ENCODE measurements at places on chromosomes 13 and 19. TPM values are rescaled to one million over a fixed set of nuclear protein-coding genes. Genes with fewer than 3 reads are reported as not detected.
A peak's percentile ranks its signal among the peaks of the same experiment; 100 is the strongest.

Gene FCAR
- total RNA-seq: not detected

Gene HCN2
- total RNA-seq: 21.9 TPM

Gene ARID3A
- total RNA-seq: 4.8 TPM

Gene CARD8
- total RNA-seq: 33.3 TPM

Gene ZNF256
- 10.8 TPM for total RNA-seq

Gene FAM216B
- total RNA-seq: 0.99 TPM

Gene TEX26
- total RNA-seq: not detected

Gene ZNF486
- 1.3 TPM for total RNA-seq

DNA sequence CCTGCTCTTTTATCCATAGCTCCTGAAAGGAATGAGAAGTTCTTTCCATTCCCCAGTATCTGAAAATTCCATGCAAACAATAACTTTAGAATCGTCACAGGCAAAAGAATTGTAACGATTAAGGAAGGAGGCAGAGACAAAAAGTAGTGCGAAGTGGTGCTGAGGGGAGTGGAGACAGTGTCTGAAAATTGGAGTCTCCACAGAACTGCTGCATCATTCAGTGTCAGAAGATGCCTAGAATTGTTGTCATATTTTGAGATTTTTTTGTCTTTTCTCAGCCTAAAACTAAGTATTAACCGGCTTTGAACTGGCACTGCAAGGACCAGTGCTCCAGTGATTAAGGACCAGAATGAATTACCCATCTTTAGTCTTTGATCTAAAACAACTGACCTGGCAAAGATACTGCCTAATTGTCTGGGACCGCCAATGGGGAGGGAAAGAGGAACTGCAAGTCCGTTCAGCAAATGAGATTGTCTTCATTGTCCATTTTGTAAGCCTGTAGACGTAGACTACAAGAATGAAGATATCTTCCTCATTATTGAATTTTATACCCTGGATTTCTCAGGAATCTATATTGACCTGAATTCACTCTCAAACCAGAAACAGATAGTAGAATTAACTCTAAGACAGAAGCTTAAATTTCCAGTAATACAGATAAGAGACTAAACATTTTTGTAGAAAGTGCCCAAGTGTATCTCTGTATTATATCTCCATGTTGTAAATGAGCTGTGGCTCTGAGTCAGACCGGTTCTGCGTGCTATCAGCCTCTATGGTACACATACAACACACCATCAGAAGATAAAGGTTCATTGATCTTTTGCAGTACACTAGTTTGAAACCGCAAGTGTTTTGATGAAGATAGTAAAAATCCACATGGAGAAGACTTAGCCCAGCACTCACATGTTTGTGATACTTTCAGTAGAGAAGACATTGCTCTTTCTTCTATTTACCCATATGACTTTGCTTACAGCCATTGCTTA, 293.2 kb downstream of the EFNB2 start:
- DNase-seq: no peak

DNA sequence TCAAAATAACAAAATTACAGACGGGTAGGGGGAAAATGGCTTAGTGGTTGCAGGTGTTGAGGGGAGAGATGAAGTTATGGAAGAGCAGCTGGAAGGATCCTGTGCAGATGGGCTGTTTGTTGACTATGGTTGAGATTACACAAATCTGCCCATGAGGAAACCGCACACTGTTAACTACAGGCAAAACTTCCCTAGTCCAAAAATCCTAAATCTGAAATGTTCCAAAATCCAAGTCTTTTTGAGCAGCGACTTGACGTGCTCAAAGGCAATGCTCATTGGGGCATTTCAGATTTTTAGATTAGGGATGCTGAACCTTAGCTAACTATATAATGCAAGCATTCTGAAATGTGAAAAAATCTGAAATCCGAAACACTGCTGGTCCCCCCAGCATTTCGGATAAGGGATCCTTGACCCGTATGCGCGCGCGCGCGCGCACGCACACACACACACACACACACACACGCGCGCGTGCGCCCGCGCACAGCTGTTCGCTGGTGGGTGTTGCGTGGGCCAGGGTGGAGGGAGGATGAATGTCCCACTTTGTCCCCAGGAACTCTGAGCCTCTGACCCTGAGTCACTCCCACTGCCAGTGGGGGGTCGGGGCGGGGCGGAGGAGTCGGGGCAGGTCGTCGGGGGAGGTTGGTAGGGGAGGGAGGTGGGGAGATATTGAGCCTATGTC, 6.8 kb downstream of the F2RL3 start:
- DNase-seq: no peak

DNA sequence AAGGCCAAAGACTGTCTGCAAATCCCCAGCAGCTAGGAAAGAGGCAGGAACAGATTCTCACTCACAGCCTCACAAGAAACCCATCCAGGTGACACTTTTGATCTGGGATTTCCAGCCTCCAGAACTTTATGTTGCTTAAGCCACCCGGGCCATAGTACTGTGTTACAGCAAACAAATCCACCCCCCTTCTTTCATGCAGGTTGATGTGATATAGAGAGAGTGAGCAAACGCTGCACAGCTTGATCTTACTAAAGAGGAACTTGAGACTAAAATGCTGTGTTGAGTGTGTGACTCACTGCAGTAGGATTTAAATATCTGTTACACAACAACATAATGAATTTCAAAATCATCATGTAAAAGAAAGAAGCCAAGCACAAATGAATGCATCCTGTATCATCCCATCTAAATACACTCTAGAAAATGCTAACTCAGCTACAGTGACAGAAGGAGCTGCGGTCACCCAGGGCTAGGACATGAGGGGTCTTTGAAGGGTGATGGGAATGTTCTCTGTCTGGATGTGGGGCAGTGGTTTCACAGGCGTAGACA, 32.2 kb downstream of the RCBTB2 start:
- no peak for DNase-seq

GRCh38 chr19:52296773-52297600, at the start of gene ZNF480:
Gene ZNF480, plus strand, starts transcription at chr19:52297169. Its CDS starts 3,244 bp downstream, at chr19:52300413.
- peak; percentile 88 for DNase-seq

- no peak for DNase-seq
Observed at GRCh38 chr19:5086230-5086629, 117.3 kb downstream of the KDM4B start.

GRCh38 chr19:48348045-48348444, 15.7 kb downstream of the TMEM143 start:
- no peak for DNase-seq

GRCh38 chr19:38263689-38264485, 486 bp upstream of the SPINT2 start:
- DNase-seq: no peak

DNA sequence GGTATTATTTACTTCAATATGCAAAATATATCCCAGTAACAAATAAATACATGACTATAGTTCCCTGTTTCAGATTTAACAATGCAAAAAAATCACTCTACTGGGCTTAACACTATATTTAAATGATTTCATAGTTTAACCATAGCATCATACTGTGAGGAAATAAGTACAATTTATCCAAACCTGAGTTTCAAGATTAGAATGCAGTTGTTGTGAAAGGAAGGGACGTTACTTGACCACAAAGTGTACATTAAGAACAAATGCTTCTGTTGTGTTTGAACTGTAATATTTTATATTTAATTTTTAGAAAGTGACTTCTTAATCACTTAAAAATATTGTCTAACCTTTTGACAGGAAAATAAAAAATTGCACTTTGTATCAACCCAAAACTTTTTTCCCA, 1747.9 kb upstream of the SPRY2 start:
- no peak for DNase-seq

DNA sequence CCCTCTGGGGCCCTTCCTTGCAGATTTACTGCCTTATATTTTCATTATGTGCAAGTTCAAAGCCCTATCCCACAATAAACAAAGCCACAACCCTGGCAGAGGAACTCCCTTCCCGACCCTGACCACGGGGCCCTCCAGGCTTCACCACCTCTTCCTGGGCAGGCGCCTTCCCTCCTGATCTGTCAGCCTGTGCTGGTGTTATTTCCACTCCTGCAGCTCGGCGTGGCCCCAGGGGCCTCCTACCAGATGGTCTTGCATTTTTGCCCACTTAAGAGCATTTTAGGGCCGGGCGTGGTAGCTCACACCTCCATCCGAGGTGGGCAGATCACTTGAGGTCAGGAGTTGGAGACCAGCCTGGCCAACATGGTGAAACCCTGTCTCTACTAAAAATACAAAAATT, 22.8 kb downstream of the SLC15A1 start:
- no peak for DNase-seq

- no peak for DNase-seq
Observed at GRCh38 chr13:95403349-95404140, 102.3 kb upstream of the ABCC4 start.

DNA sequence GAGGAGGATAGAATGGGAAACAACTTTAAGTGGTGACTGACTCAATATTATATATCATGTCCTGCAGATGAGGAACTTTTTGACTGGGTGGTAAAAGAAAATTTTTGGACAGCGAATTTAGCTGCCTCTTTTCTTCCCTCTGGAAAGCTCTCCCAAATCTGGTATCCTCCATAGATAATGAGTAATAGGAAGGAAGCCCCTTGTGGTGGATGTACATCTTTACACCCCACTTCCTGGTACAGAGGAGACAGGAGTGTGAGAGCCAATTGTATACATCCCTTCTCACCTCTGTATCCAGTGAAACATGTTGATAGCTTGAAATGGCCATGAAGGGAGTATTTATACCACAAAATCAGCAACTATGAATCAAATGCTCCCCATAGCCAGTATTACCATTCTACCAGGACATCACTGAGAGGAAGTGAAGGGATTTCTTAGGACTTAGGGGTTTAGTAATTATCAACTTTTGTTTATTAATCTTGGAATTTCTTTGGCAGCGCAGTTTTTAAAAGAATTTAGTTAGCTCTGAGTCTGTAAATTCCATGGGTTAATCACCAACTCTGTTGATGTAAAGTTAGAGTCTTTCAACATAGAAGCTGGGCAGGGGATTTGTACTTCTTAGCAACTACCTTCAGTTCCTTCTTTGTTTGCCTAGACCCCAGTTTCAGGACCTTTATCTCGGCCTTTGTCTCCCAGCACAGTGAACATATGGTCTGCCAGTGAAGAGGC, 17.0 kb upstream of the TDRD3 start:
- DNase-seq: no peak

GRCh38 chr13:67048084-67048820, 181.9 kb downstream of the PCDH9 start:
- DNase-seq: no peak

DNA sequence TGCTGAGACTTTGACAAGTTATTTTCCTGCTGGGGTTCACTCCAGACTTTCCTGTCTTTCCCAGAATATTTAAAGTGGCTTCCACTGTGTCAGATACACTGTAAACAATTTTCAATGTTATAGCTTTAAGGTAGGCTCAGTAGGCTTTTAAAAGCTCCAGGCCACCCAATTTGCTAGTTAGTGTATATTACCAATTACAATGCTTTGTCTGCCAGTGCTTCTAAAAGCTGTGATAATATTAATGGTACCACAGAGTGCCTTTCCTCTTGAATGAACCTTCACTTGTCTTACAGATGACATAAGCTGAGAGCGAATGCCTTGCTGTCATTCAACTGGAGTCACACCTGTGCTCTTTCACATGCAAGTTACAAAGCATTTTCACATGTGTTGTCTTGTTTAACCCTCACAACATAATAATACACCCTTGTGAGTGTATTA, 239.7 kb upstream of the HTR2A start:
- no peak for DNase-seq

GRCh38 chr19:7265963-7266362, 28.3 kb downstream of the INSR start:
- DNase-seq: no peak

DNA sequence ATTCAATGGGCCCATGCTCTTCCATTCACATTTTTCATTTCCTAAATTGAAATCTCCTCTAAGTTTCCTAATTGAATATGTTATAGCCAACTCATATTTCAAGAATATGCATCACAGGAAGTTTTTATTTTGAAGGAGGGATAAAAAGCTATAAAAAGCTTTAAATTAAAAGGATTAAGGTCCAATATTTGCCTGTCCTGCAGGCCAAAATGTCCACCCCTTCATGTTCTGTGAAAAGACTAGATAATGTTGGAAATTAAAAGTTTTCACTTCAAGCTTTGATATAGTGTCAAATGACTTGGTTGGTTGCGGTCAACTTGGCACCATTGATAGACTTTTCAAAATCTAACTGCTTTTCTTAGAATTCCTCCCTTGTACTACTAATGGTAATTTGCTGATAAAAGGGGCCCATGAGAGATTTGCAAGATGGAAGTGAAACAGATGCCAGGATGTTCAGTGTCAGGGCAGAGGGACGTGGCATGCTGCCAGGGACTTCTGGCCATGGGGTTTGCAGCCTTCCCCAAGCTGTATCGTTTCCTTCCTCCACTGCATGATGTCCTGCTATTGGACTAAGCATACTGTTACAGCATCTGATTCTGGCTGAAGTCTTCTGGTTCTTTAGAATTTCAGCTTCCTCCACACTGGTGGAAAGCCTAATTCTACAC, 547.3 kb upstream of the MIR17HG start:
- DNase-seq: peak; percentile 77

DNA sequence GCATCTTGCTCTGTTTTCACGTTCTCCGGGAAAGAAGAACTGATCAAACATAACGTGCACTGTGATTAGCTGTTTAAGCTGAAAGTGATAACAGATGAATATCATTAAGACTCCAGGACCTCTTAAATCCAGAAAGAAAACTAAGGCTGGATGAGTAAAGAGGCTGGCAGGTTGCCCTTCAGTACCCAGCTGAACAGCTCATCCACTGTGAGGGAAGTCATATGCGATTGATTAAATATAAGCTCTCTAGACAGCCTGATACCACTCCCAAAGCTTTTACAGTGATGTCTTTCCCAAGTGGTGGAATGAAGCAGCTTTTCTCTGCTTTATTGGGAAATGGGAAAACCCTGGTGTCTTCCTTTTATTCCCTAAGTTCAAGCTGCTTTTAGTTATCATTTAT, 116.9 kb downstream of the EFNB2 start:
- no peak for DNase-seq

DNA sequence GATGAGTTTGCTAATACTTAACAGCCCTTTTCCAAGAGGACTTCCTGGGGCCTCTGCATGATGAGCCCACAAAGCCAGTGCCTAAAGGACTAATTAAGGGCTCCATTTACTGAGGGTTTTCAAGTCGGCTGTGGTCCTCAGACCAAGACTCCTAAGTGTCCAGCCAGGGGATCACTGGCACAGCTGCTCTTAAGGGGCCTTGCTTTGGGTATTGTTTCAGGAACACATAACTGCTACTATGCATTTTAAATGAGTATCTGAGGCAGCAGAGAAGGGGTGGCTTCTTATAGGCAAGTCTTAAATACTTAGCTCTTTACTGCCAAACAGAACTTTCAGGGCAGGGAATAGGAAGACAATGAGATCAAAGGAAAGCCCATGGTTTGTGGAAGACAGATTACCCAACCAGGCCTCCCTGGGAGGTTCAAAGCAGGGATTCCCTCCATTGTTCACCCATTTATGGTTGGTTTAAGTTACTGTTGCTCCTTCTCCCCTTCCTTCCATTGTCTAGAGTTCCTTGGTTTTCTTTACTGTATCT, 61.9 kb downstream of the TNFRSF19 start:
- no peak for DNase-seq

GRCh38 chr13:75372517-75372916, 109.5 kb downstream of the TBC1D4 start:
- no peak for DNase-seq

GRCh38 chr19:57111329-57111644, 8.5 kb upstream of the USP29 start:
- DNase-seq: no peak

- DNase-seq: no peak
Observed at GRCh38 chr19:45151320-45151719, 9.5 kb downstream of the NKPD1 start.

Data from left ventricle myocardium inferior (tissue), 1 donor.